ENCODE measurements at places on chromosomes 6 and 20.

GRCh38 chr6:62367601-62368000 is 81.6 kb upstream of the KHDRBS2 start:
- DNase-seq, result peak; percentile 5

- DNase-seq, result no peak
Observed at GRCh38 chr6:53506872-53507271, 38.0 kb downstream of the GCLC start.

GRCh38 chr6:22062807-22063408 is 233.9 kb downstream of the PRL start:
- peak; percentile 71 for DNase-seq

- DNase-seq, result no peak
Observed at GRCh38 chr6:126182650-126183311, 157.1 kb upstream of the CENPW start.
